ENCODE measurements at places on chromosomes 7 and 10.

DNA sequence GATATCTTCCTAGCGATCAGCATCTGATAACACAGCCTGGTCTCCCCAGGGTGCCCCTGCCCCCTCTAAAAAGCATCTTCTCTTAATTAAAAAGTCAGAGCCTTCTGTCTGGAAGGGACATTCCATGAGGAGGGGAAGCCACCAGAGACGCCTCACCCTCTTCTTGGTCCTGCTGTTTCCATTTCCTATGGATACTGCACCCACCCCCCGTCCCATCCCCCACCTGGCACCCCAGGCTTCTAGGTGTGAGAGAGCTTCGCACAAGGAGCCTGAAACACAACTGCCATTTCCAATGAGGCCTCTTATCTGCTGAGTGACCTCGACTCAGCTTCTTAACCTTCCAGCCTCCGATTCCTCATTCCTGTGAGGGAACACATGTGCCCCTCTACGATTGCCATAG lies 51.4 kb downstream of the COL13A1 start:
- no peak for DNase-seq

GRCh38 chr7:33674804-33675411 lies 230.4 kb upstream of the BMPER start:
- no peak for DNase-seq

DNA sequence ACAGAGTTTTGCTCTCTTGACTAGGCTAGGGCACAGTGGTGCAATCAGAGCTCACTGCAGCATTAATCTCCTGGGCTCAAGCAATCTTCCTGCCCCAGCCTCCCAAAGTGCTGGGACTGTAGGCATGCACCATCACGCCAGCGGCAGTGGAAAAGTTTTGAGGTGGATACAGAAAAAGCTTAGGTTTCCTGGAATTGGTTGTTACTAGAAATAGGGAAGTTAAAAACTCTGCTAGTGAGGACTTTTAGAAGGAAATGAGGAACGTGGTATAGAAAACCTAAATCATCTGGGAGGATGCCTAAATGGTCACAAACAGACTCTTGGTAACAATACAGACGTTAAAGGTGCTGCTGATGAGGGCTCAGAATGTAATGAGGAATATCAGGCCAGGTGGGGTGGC lies 10.9 kb upstream of the SNX8 start:
- no peak for DNase-seq

DNA sequence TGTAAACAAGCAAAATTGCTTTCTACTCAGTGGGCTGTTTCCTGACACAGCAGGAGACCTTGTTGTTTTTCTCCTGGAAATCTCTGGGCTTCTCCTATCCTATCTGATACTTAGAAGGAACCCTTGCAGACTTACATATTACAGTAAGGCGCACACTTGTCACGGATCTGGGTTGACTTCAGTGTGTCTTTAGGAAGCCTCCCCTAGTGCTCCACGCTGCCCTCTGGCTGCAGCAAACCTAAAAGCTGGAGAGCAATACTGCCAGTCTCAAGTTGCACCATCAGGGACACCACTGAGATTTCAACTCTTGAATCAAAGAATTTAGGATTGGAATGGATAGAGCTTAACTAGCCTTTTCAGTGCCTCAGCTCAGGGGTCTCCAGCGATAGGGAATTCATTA lies 495.3 kb downstream of the LRMDA start:
- DNase-seq = no peak

DNA sequence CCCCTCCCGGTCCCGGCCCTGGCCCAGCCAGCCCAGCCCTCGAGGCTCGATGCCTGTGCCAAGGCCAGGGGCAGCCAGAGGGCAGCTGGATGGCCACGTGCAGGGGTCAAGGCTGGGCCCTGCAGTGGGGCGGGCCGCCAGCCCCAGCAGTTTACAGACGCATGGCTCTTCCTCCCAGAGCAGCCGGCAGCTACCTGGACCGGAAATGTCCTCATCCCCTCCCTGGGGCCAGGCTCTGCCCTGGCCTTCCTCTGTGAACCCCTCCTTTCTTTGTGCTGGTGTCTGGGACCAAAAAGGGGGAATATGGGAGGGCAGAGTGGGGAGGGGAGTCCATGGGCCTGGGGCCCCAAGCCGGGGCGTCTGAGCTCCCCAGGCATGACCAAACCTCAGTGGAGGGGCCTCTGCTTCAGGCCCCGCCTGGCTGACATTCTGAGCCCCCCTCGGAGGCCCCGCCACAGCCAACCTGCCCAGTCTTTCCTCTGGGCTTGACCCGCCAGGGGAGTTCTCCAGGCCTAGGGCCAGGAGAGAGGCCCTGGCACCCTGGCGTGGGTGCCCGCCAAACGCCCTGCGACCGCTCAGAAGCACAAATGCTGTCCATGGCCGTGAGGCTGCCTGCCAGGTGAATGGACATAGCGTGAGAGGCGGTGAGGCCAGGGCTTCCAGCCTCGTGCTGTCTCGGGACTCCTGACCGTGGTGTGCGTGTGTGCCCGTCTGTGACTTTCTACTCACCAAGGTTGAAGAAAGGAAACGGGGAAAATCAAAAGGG lies 24.7 kb upstream of the AMZ1 start:
- DNase-seq = no peak
